Fibroblast of skin of left biceps (primary cell): ENCODE measurements at places on chromosomes 3 and 15.
A peak's percentile ranks its signal among the peaks of the same experiment; 100 is the strongest.

- DNase-seq, result no peak
Observed at GRCh38 chr15:87981969-87982368, 274.6 kb downstream of the NTRK3 start.

- no peak for DNase-seq
Observed at GRCh38 chr3:171393032-171393744, 67.0 kb downstream of the TNIK start.

- DNase-seq, result no peak
Observed at GRCh38 chr3:177424521-177424920, 227.2 kb upstream of the TBL1XR1 start.

DNA sequence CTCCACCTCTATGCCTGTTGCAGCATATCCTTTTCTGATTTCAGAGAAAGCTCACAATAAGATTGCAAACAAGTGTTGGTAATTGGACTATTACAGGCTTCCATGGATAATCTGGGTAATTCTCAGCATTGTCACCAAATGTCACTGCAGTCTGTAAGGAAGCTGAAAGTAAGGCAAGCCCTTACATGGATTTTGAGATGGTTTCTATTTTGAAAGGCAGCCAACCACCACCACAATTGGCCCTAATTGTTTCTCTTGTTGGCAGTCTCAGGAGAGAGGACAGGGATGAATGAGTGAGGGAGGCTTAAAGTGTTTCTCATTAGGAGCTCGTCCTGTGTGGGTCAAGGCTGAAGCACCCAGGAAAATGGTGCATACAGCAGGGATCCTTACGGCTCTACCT, 879.9 kb downstream of the TUSC7 start:
- DNase-seq, result no peak

DNA sequence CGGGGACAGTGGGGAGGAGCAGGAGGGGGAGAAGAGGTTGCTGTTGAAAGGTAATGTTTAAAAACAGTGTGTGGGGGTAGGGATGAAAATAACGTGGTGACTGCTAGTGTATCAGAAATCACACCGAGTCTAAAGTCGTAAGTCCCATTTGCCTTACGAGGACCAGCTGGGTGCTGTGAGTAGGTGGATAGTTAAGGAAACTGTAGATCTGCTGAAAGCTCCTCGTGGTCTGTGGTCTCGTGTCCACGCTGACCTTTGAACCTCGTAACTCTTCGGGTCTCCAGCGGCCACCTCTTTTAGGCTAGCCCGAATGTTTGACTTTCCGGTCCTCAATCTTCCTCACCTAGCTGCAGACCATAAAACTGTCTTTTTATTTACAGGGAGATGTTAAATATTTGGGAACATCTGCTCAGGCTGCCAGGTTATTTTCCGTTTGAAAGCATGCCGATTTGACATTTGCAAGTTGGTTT, 29.3 kb upstream of the ST3GAL6 start:
- DNase-seq, result no peak

DNA sequence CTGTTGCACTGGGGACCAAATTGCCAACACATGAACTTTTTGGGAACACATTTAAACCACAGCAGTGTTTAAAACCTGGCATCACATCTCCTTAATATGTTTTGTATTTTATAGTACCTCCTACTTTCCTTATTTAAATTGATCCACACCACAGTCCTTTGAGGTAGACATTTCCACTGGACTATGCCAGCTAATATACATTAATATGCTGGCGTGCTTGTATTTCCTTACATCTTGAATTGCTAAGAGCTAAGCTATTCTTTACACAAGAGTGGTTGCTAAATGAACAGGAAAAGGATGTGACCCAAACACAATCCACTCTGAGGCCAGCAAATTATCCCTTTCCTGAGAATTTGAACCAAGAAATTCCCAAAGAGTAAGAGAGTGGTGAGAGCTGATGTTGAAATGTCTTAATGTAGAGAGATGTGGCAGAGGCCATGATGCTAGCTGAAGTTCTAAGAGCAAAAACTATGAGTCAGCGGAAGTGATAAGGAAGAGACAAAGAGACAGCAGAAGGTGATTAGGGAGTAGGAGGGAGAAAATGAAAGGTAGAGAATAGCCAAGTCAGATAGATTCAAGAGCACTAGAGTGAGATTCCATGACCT, 131.2 kb downstream of the CD47 start:
- DNase-seq, result peak; percentile 52

DNA sequence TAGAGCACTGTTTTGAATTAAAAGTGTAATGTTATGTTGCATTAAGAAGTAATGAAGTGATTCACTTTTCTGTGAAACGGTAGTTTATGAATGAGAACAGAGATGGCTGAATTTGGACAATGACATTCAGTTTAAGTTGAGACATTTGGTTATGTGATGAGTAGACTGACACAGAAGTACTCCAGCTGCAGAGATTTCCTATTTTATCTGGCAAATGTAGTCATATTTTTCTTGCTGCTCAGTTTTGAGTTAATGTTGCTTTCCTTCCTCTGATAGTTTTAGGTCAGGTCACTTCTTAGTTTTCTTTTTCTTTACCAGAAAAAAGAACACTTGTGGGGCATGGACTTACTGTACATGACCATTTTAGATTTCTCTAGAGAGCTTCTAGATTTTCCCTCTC, 51.2 kb downstream of the ASB7 start:
- DNase-seq, result no peak

- DNase-seq, result peak; percentile 56
Observed at GRCh38 chr15:74598126-74598842, 17.4 kb upstream of the CLK3 start.

GRCh38 chr3:100104442-100104798, 9.9 kb downstream of the FILIP1L start:
- DNase-seq, result no peak

GRCh38 chr15:75923756-75924155, 20.1 kb downstream of the FBXO22 start:
- no peak for DNase-seq

DNA sequence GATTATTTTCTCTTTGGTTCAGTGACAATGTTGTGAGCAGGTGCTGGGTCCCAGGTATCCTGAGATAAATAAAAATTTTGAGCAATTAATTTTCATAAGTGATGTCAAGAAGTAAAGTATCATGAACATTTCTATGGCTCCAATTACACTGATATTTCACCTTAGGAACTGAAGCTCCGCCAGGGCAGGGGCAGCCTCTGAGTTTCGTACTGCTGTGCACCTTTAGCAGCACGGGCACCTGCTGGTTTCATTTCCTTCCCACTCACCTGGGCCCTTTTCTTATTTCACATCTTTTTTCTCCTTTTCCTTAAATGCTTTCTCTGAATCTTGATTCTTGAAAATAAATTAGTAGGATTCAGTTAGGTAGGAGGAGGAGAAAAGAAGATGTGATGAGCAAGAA, 1.2 kb upstream of the IL1RAP start:
- no peak for DNase-seq

DNA sequence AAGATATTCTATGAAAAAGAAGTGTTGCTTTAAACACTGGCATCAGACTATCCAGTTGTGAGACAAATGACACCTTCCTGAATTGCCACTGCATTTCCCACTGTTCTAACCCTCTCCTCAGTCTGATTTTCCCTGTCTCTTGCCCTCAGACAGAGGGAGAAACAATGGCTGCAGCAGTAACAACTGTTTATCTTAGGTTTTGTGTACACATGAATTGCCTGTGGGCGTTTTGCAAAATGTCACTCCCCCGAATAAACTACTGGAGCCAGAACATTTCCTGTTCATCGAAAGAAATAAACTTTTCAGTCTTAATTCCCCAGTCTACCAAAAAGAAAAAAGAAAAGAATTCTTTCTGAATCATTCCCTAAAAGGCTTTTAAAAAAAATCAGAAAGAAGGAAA, 155.1 kb downstream of the MAGI1 start:
- DNase-seq, result no peak

DNA sequence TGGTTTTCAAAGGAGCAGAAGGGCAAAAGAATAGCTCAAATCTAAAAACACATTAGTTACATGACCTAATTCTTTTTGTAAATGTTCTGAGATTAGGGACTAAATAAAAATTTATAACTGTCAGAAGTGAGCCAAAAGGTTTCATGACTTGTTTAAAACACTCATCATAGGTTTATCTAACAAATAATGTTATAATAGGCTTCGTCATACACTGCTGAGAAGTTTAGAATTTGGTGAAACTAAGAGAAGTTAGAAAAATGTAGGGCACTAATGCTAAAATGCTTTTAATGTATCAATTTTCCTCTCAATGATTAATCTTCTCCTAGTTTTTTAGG, 468.8 kb upstream of the CDIN1 start:
- DNase-seq, result no peak

- no peak for DNase-seq
Observed at GRCh38 chr15:77645602-77646001, 12.9 kb upstream of the LINGO1 start.

DNA sequence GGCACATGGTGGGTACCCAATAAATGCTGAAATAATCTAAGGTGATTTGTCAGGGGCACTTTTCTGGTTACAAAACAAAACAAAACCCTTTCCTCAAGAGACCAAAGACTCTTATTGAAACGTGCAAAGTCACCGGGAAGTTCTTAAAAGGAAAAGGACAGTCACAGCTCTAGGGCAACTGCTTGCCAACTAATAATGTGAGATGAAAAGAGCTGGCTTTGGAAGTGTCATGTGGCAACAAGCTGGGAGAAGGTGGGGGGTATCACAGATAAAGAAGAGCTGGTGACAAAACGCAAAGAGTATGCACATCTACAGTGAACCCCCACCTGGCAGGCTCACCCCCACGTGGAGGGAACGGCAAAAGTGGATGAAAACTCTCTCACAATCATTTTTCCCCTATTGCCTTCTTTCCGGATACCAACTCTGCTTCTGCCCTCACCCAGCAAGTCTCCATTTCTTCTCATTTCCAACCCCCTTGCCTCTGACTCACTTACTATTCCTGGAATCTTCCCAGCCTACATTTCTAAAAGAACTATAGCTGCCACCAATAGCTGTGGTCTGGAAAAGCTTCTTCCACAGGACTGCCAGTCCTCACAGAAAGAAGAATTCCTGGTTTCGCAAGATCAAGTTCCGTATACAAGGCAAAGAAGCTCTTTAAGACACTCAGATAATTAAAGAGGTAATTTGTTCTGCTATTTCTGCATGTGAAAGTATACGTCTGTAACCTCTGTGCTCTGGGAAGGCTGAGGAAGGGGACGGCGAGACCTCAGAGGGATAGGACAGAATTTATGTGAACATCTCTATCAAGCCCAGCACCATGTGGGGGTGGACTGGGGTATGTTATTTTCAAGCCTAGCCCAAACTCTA, 21.8 kb upstream of the ANPEP start:
- peak; percentile 92 for DNase-seq

DNA sequence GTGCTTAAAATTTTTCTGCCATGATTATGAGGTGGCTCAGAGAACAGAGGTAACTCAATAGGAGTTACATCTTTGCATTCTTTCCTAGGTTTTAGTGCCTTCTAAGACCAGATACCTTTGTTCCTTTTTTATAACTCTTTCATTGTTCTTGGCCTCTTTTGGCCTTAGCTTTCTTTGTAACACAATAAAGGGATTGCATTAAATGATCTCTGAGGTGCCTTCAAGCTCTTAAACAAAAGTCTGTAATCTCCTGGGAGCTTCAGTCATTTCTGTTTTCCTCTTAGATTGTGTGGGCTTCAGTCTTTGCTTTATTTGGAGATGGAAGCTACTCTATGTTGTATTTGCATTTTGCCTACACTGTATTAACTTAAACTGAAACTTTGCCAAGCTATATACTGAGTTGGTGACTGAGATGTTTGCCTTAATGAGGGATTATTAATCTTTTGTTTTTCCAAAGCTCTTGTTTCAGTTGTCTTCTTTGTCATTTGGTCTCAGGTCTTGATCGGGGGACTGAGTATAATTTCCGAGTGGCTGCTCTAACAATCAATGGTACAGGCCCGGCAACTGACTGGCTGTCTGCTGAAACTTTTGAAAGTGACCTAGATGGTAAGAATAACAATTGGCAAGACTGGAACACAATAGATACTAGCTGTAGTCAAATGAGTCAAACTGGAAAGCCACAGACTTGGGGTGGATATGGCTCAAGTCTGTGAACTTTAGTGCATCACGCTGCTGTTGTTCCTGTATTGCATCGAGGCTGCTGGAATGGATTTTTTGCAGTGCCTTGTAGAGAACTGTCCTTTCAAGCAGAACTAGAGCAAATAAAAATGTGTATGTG, 110.3 kb downstream of the HCN4 start:
- DNase-seq, result no peak

DNA sequence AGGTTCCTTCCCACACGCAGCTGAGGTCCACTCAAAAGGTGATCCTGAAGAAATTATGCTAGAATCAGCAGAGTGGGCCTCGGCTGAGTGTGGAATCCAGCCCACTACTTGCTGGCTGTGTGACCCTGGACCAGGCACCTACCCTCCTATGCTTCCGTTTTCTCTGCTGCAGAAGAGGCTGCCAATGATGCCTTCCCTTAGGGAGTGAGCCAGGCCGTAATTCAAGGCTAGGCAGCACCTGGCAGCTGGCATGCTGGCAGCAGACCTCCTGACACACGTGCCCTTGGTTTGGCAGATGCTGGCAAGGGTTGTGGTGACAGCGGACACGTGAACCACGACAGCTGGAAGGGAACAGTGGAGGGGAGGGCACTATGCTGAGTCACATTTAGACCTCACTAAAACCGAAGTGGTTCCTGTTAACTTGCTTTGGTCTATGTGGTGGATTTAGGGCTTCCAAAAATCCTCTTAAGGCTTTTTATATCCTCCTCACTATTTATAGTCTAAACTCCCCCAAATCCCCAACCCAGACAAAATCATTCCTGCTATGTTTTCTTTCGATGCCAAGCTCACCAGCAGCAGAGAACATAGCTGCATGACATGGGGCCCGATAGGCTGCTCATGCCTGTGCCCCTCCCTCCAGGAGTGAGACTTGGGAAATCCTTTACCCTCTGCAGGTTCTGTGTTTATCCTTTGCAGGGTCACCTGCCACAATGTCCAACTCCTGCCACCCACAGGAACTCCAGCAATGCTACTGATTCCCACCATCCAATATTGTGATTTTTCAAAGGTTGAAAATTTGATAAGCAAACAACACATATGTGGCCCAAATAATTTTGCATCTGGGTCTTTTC, 10.6 kb upstream of the PCSK6 start:
- no peak for DNase-seq

- no peak for DNase-seq
Observed at GRCh38 chr15:65338823-65339222, 34.3 kb downstream of the RNU5B-1 start.

GRCh38 chr3:185605566-185605965, 19.5 kb downstream of the SENP2 start:
- DNase-seq, result no peak

DNA sequence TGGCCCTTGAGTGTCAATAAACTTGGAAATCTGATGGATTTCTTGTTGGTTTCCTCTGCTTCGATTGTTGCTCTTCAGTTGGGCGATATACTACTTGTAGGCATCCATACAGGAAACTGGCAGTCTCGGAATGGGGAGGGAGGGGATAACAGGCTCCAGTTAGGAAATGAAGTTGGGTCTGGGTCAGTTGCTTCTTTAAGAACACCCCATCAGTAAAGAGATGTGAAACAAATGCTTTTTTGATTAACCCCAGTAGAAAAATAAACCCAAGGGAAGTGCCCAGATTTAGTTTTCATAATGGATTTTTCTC, 681 bp downstream of the CHMP2B start:
- no peak for DNase-seq

- no peak for DNase-seq
Observed at GRCh38 chr3:150259526-150260397, 148.3 kb upstream of the TSC22D2 start.
